ENCODE measurements at places on chromosomes 7 and 10.

GRCh38 chr7:110373859-110374258 lies 717.1 kb upstream of the LRRN3 start:
- no peak for DNase-seq

DNA sequence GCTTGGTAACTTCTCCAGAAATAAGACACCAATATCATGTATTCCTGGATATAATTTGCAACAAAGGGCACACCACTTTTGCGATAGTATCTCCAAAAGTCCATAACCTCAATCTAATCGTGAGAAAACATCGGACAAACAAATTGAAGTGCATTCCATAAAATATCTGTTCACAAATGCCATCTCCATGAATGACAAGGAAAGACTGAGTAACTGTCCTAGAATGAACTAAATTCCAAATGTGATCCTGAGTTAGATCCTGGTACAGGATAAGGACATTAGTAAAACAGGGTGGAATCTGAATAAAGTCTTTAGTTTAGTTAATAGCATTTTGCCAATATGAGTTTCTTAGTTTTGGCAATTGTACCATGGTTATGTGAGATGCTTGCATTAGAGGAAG lies 384.2 kb downstream of the SUGCT start:
- DNase-seq, result no peak

DNA sequence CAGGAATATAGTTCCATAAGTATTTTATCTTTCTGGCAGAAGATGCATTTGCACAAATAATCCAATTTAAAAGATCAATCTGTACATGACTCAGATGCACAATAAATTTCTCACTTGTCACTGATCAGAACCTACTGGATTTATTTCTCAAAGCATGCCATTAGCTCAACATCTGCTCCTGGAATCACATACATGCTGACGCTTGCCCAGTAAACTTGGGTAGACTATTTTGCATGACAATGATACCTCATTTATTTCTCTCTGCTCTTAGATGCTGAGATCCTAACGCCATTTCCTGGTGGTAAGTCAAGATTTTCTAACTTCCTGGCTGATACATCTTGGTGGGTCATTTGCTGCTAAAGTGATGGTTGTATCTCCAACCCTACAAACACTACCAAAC lies 33.8 kb upstream of the C10orf120 start:
- DNase-seq, result no peak

GRCh38 chr10:14560274-14560673 lies 214.4 kb downstream of the FAM107B start:
- no peak for DNase-seq

DNA sequence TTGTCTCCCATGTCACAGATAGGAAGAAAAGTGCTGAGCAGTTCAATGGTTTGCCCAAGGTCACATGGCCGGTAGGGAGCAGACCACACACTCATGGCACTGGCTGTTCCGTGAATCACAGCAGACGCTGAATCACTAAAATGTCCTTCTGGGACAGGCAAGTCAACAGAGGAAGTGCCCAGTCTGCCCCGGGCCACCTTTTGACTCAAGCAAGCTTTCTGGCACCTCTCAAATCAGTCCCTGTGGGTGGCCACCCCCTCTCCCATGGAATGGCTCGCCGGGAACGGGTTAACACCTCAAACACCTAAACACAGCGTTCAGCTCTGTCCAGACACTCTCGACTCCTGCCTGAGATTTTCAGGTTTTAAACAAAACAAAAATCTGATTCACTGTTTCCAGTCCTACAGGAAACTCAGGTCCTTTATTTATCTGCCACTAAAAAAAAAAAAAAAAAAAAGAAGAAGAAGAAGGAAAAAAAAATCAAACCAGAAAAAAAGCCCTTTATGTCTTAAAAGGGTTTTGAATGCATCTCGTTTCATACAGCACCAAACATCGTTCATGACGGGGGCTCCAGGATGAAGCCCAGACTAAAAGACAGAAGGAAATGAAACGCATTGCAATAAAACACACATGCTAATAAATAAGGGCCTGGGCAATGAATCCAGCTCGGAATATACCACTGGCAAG lies 15.5 kb downstream of the CARD11 start:
- no peak for DNase-seq
